ENCODE measurements at places on chromosomes 12 and 14. TPM values are rescaled to one million over a fixed set of nuclear protein-coding genes. Genes with fewer than 3 reads are reported as not detected.

The MLXIP gene
- 17.4 TPM for total RNA-seq

The AMDHD1 gene
- not detected for total RNA-seq

The MDM2 gene
- total RNA-seq, result 219 TPM

The CMKLR1 gene
- not detected for total RNA-seq

The TMEM30B gene
- 0.20 TPM for total RNA-seq

The NDUFA12 gene
- 179 TPM for total RNA-seq

The NYNRIN gene
- total RNA-seq, result 5.5 TPM

The KLHL28 gene
- 3.0 TPM for total RNA-seq

The P3H3 gene
- total RNA-seq, result 7.5 TPM

The PTGER2 gene
- total RNA-seq, result not detected

The TSFM gene
- 25.4 TPM for total RNA-seq

The CLEC6A gene
- total RNA-seq, result not detected

The PCED1B gene
- not detected for total RNA-seq

The LIMA1 gene
- 98.0 TPM for total RNA-seq

The PRB4 gene
- total RNA-seq, result not detected

The RNASE4 gene
- total RNA-seq, result 9.5 TPM

The GRIP1 gene
- total RNA-seq, result not detected

The ADGRD1 gene
- total RNA-seq, result not detected
